ENCODE measurements at places on chromosomes 16 and 17.

- no peak for DNase-seq
Observed at GRCh38 chr17:50957600-50958575, 91.7 kb upstream of the TOB1 start.

GRCh38 chr16:89596957-89597649 is 16.3 kb upstream of the DPEP1 start:
- DNase-seq = no peak

DNA sequence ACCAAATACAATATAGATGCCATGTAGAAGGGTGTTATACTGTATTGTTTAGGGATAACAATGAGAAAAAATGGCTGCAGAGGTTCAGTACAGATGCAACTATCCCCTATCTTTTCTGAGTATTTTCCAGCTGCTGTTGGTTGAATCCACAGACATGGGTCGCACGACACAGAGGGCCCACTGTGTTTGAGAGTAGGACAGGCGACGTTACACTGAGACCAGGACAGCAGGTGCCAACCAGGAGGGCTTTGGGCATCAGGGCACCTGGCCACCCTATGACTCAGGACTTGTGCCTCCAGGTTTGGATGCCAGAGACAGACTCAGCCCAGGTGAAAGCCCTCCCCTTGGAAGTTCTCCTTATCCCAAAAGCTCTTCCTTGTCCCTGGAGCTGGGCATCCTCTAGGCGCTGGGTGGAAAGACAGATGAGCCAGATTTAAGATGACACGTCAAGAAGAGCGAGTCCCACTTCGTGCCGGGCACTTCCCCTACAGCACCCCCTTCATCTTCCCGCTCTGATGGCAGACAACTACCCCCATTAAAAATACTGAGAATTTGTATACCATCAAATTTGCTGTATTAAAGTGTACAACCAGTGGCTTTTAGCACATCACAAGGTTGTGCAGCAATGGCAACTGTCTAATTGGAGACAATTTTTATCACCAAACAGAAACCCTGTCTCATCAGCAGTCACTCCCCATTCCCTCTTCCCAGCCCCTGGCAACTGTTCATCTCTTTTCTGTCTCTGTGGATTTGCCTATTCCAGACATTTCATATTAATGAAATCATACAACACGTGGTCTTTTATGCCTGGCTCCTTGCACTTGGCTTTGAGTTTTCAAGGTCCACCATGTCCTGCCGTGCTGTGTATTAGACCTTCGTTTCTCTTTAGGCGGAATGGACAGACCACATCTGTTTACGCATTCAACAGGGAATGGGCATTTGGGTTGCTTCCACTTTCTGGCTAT is 30.6 kb downstream of the TNFRSF13B start:
- DNase-seq = no peak

GRCh38 chr17:79970576-79971068 is 65.0 kb downstream of the TBC1D16 start:
- DNase-seq = no peak

All from HS-5 (cell line).